ENCODE measurements at places on chromosomes 5 and 9.

DNA sequence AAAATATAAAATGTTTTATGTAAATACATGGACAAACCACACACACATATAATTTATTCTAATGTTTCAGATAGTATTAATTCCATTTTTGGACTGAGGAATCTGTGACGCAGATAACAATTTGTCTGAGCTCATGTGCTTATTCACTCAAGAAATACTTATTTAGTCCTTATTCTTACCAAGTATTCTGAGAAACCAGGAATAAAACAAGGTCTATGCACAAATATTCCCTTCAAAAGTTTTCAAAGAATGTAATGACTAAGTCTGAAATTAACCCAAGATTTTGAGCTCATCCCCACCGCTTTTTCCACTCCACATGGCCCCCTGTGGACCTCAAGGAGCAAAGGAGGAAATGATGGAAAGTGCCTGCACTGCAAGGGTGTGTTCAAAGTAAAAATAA, 1022.3 kb downstream of the EFNA5 start:
- no peak for DNase-seq

- DNase-seq, result no peak
These were observed 16.5 kb upstream of the TRIM14 start for GRCh38 chr9:98135558-98135934.

GRCh38 chr5:79011219-79011836, 26.2 kb upstream of the ARSB start:
- no peak for DNase-seq

DNA sequence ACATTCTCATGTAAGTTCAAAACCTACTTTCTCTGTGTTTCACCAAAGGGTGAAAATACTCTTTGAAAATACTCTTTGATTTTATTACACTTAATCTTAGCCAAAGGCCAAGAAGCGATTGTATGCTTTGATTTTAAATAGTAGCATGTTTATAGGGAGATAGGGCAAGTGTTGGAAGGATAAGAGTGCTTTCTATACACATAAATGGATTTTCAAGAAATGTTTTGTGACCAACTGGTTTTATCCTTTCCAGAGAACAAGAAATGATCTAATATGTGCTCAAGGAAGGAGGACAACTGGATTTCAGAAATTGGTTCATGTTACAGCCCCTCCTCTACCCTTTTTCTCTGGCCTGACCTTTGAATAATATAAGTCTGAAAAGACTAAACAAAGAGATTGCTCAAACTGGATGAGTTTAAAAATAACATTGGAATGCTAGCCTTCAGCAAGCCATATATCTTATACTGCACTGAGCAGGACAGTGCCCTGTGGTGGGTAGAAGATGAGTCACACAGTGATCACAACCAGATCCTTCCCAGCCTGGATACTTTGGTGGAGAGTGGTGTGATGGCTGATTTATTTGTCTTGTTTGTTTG, 13.1 kb downstream of the PALM2AKAP2 start:
- no peak for DNase-seq

Measured in thyroid gland (tissue), 4 donors.